ACHN (cell line): ENCODE measurements at places on chromosomes 6 and 20.
A peak's percentile ranks its signal among the peaks of the same experiment; 100 is the strongest.

DNA sequence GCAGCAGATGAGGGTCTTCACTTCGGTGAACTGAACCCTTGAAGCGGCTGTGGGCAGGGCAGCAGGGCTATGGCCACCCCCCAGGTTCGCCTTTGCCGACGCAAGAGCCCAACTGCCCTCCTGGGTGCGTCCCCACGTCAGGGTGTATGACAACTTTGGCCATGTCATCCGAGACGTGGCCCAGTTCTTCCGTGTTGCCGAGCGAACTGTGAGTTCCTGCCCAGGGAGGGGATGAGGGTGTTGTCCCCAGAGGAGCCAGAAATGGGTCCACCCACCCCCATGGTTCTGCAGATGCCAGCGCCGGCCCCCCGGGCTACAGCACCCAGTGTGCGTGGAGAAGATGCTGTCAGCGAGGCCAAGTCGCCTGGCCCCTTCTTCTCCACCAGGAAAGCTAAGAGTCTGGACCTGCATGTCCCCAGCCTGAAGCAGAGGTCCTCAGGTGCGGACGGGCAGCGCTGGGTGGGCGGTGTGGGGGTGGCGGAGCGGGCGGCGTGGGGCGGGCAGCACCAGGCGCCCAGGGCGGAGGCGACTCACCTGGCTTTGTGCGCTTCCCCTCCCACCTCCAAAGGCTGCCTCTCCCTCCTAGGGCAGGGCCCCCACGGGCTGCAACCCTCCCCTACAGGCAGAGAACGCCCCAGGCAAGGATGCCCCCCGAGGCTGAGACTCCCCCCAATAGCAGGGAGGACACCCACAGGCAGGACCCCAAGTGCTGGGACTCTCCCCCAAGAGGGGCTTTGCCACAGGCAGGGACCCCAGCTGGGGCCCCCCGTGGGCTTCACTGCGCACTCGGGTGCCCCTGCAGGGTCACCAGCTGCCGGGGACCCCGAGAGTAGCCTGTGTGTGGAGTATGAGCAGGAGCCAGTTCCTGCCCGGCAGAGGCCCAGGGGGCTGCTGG is 6.2 kb upstream of the TNFRSF6B start:
- no peak for DNase-seq

DNA sequence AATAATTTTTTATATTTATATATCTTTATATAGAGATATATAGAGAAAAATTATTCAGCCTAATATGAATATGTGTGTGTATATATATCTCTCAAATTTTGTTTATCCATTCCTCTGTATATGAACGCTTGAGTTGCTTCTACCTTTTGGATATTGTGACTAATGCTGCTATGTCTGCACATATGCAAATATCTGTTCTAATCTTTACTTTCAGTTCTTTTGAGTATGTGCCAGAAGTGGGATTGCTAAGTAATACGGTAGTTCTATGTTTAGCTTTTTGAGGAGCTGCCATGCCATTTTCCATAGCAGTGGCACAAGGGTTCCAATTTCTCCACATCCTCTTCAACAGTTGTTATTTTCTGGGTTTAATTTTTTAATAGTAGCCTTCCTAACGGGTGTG is 72.8 kb upstream of the CEP85L start:
- DNase-seq = no peak

DNA sequence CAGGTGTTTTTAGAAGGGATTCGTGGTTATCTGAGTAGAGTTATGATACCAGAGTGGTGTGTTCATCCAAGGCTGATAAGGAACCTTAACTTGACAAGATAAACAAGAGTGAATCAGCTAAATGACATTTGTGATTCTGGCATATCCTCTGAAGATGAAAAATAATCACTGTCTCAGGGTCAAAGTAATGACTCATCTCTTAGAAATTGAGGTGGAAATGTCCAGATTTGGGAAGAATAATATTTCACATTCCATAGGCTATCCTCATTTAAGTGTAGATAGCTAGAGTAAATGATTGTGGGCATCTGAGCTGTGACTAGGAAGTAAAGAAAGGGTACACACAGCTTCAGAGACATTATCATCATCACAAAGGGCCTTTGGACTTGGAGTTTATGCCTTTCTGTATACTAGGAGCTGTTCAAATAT is 255.7 kb downstream of the GJA1 start:
- DNase-seq = no peak

- no peak for DNase-seq
Measured at GRCh38 chr6:162917506-162917905, 189.7 kb downstream of the PACRG start.

DNA sequence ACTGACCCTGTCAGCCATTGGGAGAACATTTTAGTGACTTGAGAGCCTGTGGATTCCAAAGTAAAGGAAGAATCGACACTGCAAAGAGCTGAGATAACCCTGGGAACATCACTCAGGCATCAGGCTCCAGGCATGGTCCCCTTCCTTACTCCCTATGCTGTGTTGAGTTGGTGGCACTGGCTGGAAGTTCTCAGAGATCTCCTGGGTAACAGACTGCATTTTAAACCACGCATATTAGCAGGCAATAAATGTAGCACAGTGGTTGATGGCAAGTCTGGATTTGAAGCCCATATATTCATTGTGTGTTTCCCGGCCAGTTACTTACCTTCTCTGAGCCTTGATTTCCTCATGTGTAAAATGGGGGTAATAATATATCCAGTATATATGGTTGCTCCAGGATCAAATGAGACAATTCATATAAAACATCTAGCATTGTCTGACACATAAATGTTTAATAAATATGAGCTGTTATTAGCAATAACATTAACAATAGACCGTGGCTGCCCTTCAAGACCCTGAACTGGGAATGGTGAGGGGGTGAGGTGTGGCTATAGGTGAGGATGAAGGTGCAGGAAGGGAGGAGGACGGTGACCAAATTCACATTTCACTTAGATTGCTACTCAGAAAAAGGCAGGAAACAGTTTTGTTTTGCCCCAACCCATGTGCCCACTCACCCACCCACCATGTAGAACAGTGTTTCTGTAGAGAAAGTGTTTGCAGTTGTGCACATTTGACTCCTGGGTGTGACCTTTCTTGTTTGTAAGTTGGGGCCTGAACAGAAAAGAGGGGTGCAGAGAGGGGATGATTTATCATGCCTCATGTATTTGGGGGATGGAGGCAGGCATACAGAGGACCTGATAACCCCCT is 2.1 kb downstream of the PLCG1 start:
- no peak for DNase-seq

DNA sequence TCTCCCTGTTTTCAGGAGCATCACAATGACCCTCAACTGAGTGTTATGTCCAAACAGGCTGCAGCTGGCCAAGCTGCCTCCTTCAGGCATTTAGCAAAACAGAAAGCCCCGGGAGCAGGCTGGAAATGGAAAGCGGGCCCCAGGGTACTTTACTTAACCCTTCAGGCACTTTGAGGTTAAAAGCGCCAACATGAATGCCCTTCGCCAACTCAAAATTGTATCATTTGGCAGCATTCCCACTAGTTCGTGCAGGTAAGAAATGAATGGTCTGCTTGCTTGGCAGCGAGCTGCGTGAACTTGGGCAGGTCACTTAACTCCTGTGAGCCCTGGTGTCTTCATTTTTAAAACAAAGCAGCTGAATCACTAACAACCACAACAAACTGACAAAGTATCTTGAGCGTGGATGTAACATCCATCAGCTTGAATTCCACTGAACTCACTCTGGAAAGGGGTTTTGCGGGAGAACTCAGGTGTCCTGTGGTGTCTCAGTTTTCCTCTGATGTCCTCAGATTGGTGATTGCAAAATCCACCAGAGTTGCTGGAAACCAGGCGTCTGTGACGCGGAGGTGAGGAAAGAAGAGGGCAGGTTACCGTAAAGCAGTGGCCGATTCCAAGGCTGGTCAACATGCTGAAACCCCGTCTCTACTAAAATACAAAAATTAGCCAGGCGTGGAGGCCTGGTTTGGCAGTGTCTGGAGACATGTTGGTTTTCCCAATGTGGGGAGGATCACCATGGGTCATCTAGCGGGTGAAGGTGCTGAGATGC is 118.8 kb upstream of the ZNF217 start:
- DNase-seq = no peak

DNA sequence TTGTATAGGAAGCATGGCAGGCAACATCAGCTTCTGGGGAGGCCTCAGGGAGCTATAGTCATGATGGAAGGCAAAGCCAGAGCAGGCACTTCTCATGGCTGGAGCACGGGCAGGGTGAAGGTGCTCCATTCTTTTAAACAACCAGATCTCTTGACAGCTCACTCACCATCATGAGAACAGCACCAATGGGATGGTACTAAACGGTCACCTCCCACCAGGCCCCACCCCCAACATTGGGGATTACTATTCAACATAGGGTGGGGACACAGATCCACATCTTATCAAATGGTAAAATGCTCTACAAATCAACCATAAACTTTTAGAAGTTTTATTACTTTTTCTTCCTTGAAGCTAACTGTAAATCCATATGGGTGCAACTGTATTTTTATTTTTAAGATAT is 61.5 kb downstream of the MAP3K4 start:
- DNase-seq = no peak

GRCh38 chr6:132344811-132345210 is 56.5 kb downstream of the MOXD1 start:
- DNase-seq = no peak

DNA sequence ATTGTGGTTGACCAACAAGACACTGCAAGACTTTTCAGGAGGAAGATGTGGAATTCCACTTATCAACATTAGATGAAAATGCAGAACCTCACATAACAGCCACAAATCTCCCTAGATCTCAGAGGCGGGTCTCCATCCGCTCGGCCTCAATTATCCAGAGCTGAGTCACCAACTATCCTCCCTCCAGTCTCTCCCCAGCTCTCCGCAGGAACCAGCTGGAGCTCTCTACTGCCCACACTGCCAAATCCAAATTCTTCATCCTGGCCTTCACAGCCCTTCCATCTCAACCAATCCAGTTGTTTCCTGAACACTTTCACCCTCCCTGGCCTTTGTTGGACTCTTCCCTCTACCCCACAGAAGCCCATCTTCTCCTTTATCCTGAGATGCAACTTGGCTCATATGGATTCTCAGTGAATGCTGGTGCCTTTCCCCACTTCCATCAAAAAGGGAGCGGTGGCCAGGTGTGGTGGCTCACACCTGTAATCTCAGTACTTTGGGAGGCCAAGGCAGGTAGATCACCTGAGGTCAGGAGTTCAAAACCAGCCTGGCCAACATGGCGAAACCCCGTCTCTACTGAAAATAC is 3.5 kb upstream of the TGIF2 start:
- no peak for DNase-seq

- no peak for DNase-seq
Measured at GRCh38 chr6:13715444-13715883, 3.8 kb upstream of the RANBP9 start.

GRCh38 chr6:166902211-166902755 is 54.1 kb downstream of the RNASET2 start:
- DNase-seq = no peak

GRCh38 chr20:13753436-13754036 is 31.2 kb downstream of the ESF1 start:
- DNase-seq = no peak

- DNase-seq = no peak
Measured at GRCh38 chr6:29462022-29462421, 5.1 kb downstream of the OR2H1 start.

- DNase-seq = no peak
Measured at GRCh38 chr6:38479331-38479730, 160.4 kb downstream of the BTBD9 start.

DNA sequence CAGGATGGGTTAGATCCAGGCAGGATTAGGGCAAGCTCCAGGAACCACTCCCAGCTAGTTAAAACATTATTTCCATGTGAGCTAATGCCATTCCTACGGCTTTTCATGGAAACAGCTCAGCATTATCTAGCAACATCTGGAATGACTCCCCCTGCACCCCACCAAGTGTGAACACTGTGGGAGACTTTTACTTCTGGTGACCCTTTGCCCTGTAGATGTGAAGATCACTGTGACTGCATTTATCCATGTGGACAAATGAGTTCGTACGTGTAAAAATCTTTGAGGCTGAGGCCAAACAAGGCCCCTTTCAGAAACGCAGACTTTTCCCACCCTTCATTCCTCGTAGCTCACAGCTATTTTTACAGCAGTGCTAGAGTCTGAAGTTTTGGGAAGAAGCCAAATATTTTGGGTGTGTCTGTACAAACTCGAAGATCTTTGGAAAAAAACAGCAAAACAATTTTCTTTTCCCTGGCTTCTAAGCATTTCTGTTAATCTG is 221.8 kb upstream of the SOX4 start:
- DNase-seq = no peak

DNA sequence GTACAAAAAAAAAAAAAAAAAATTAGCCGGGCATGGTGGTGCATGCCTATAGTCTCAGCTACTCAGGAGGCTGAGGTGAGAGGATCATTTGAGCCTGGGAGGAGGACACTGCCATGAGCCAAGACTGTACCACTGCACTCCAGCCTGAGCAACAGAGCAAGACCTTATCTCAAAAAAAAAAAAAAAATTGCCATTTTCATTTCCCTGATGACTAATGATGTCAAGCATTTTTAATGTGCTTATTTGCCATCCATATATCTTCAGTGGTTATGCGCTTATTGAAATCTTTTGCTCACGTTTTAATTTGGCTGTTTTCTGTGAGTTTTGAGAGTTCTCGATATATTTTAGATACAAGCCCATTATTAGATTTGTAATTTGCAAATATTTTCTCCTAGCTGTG is 46.7 kb downstream of the PFDN4 start:
- DNase-seq = no peak

- DNase-seq = no peak
Measured at GRCh38 chr20:18728165-18728869, 85.3 kb upstream of the SCP2D1 start.

DNA sequence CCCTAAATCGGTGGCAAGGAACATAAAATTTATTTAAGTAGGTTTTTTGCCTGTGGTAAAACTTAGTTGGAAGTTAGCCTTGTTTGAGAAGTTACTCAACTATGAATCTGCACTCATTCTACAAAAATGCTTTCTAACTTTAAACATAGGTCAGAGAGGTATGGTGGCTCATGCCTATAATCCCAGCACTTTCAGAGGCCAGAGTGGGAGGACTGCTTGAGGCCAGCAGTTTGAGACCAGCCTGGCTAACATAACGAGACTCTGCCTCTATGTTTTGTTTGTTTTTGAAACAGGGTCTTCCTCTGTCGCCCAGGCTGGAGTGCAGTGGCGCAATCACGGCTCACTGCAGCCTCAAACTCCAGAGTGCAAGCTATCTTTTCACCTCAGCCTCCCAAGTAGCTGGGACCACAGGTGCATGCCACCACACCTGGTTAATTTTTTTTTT is 16.2 kb downstream of the USP49 start:
- DNase-seq = peak; percentile 35

DNA sequence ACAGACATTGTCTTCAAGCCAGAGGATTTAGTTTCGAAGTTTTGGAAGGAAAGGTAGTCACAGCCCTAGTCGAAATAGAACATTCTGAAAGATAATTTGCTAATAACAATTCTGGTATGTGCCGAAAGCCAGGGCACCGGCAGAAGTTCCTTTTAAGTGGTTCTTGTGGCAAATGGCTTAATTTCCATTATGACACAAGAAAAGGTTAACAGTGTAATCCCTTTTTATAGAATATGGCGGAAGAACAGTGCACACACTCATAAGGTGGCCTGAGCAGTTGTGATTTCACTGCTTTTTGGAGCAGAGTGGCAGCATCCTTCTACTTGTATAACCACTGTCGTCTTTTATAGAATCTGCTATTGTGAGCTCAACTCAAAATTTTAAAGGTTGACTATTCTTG is 152.4 kb downstream of the SASH1 start:
- DNase-seq = no peak

- no peak for DNase-seq
Measured at GRCh38 chr6:143264379-143264778, 186.1 kb downstream of the ADAT2 start.
